ENCODE measurements at places on chromosomes 2 and 18. TPM values are rescaled to one million over a fixed set of nuclear protein-coding genes. Genes with fewer than 3 reads are reported as not detected.

DNA sequence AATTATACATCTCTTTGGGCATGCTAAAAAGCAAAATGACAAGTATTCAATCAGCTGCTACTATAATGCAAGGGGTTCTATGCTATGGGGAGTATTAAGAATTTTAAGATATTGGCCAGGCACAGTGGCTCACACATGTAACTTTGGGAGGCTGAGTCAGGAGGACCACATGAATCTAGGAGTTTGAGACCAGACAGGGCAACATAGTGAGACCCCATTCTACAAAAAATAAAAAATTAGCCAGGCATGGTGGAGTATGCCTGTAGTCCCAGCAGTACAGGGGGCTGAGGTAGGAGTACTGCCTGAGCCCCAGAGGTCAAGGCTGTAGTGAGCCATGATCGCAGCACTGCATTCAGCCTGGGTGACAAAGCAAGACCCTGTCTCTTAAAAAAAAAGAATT, 5.5 kb upstream of the KIAA2012 start:
- no peak overlapping the region for H3K4me3 ChIP-seq
- H3K27ac ChIP-seq: no peak overlapping the region
- H3K36me3 ChIP-seq: no peaks in the 10 kb centered on the region
- DNase-seq: no peak

DNA sequence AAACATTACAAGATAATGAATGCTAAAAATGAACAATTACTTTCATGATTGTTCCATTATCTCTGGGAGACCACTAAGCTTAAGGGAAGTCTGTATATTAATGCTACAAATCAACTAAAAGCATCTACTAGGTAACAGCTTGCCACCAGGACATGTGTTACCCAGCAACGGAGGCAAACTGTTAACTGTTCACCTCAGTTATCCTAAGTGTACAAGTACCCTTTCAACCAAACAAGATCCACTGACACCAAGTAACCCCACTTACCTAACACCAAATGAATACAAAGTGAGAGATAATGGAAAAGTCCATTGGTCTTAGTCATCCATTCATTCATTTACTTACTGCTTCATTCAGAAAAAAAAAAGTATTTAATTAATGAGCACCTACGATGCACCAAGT, 54.7 kb upstream of the KIDINS220 start:
- no peaks in the 10 kb centered on the region for H3K4me1 ChIP-seq
- no peaks in the 10 kb centered on the region for H3K27me3 ChIP-seq
- no peak for DNase-seq
- H3K36me3 ChIP-seq: no peaks in the 10 kb centered on the region
- H3K27ac ChIP-seq: no peak overlapping the region

DNA sequence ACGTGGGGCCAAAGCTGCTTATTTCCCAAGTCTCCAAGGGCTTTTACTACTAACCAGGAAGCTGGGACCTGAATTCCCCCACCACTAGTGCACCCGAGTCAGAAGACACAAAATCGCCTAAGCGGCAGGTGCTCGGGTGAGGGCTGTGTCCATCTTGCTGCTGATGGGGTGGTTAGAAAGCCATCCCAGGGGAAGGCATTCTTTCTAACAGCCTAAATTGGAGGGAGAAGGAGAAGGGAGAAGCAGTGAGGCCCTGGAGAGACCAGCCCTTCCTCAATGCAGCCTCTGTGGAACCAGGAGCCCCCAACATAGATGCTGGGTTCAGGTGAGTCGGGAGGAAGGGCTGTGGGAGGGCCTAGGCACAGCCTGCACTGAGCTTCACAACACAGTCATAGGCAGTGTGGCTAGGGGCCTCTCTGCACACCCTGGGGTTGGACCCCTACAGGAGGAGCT, 1.9 kb upstream of the PROM2 start:
- H3K27me3 ChIP-seq: no peaks in the 10 kb centered on the region
- DNase-seq: no peak
- H3K36me3 ChIP-seq: no peaks in the 10 kb centered on the region
- no peak overlapping the region for H3K27ac ChIP-seq
- no peaks in the 10 kb centered on the region for H3K4me1 ChIP-seq

DNA sequence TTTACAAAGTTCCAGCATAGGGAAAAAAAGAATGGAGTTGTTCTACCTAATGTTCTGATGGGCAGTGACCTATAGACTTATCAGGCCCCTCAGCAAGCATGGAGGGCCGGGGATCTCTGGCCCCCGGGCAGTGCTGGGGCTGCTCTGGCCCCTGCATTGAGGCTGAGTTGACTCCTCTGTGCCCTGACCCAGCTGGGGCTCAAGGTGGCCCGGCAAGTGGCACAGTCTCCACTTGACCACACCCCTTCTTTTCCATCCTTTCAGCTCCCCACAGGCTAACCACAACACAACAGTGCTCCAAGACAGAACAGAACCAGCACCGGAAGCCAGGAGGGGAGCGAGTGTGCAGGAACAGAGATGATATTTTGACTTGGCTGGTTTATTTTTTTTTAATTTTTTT, 19.9 kb downstream of the TOGARAM2 start:
- no peaks in the 10 kb centered on the region for H3K27me3 ChIP-seq
- no peaks in the 10 kb centered on the region for H3K36me3 ChIP-seq
- H3K27ac ChIP-seq: no peak overlapping the region
- no peak for DNase-seq

DNA sequence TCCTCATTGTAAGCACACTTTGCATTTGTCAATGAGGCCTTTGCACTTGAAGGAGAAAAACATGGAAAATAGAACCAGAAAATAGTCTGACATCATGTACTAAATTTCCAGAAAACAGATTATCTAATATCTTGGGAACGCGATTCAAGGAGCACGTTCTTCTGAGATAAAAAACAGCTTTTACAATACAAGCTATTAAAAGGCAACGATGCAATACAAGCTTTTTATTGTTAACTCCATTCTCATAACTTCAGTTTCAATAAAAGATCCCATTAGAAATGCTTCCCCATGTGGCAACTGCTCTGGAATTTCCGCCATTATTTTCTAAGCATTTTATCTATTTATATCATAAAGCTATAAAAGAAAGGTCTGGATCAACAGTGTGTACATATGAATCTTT, 40.3 kb downstream of the NRXN1 start:
- no peak for DNase-seq
- H3K4me3 ChIP-seq: no peak overlapping the region
- no peak overlapping the region for H3K27ac ChIP-seq
- no peaks in the 10 kb centered on the region for H3K4me1 ChIP-seq
- H3K27me3 ChIP-seq: no peaks in the 10 kb centered on the region
- no peaks in the 10 kb centered on the region for H3K36me3 ChIP-seq

DNA sequence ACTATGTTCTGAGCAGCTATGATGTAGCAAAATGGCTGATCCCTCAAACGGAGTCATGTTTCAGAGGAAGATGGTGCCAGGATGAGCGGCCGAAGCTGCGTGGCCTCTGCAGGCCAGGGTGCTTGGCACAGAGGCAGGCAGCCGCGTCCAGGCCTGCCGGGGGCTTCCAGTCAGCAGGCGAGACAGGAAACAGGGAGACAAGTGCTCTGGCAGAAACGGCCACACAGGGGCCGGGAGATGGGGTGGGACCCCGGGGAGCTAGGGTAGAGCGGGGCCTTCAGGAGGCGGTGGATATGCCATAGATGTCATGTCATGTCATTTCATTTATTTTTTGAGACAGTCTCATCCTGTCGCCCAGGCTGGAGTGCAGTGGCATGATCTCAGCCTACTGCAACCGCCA, 50.7 kb downstream of the EIPR1 start:
- H3K27ac ChIP-seq: no peak overlapping the region
- H3K4me3 ChIP-seq: no peak overlapping the region
- no peak for DNase-seq
- H3K4me1 ChIP-seq: no peaks in the 10 kb centered on the region
- peaks cover 4% of the 10 kb centered on the region for H3K36me3 ChIP-seq
- H3K27me3 ChIP-seq: no peaks in the 10 kb centered on the region

GRCh38 chr18:24795129-24795528, 334.7 kb downstream of the HRH4 start:
- no peak overlapping the region for H3K4me3 ChIP-seq
- DNase-seq: no peak
- no peaks in the 10 kb centered on the region for H3K27me3 ChIP-seq
- H3K4me1 ChIP-seq: no peaks in the 10 kb centered on the region
- H3K36me3 ChIP-seq: no peaks in the 10 kb centered on the region
- H3K27ac ChIP-seq: no peak overlapping the region

- H3K27me3 ChIP-seq: no peaks in the 10 kb centered on the region
- H3K36me3 ChIP-seq: no peaks in the 10 kb centered on the region
- H3K4me1 ChIP-seq: no peaks in the 10 kb centered on the region
- no peak overlapping the region for H3K27ac ChIP-seq
These were observed 44.5 kb downstream of the RPE start for GRCh38 chr2:210046851-210047500.

- no peaks in the 10 kb centered on the region for H3K4me1 ChIP-seq
- H3K27ac ChIP-seq: no peak overlapping the region
- no peaks in the 10 kb centered on the region for H3K36me3 ChIP-seq
- no peaks in the 10 kb centered on the region for H3K27me3 ChIP-seq
These were observed 408.0 kb upstream of the RGPD4 start for GRCh38 chr2:107418708-107419107.

GRCh38 chr2:6956566-6956965, 39.4 kb downstream of the RNF144A start:
- DNase-seq: no peak
- H3K4me1 ChIP-seq: no peaks in the 10 kb centered on the region
- H3K36me3 ChIP-seq: no peaks in the 10 kb centered on the region
- no peak overlapping the region for H3K27ac ChIP-seq
- H3K4me3 ChIP-seq: no peak overlapping the region

DNA sequence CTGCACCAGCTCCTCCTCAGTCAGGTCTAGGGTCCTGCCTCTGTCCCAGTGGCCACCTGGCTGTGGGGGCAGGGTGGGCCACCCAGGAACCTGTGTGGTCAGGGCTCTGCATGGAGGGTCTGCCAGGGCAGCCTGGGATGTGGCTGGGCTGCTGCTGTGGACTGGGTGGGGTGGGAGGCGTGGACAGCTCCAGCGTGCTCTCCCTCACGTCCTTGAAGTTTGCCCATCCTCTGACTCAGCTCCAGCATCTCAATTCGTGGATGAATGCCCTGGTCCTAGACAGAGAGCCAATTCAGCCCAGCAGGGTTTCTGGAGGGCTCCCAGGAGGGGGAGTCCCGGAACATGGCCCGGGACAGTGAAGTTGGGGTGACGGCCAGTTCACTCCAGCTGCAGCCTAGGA, 64.3 kb upstream of the EPAS1 start:
- peaks cover 21% of the 10 kb centered on the region for H3K4me1 ChIP-seq
- H3K4me3 ChIP-seq: no peak overlapping the region
- DNase-seq: no peak
- no peaks in the 10 kb centered on the region for H3K27me3 ChIP-seq
- H3K27ac ChIP-seq: no peak overlapping the region

- H3K4me3 ChIP-seq: no peak overlapping the region
- no peak for DNase-seq
- H3K27me3 ChIP-seq: no peaks in the 10 kb centered on the region
- no peaks in the 10 kb centered on the region for H3K36me3 ChIP-seq
- no peak overlapping the region for H3K27ac ChIP-seq
These were observed 205.7 kb downstream of the VAPA start for GRCh38 chr18:10119528-10119927.

DNA sequence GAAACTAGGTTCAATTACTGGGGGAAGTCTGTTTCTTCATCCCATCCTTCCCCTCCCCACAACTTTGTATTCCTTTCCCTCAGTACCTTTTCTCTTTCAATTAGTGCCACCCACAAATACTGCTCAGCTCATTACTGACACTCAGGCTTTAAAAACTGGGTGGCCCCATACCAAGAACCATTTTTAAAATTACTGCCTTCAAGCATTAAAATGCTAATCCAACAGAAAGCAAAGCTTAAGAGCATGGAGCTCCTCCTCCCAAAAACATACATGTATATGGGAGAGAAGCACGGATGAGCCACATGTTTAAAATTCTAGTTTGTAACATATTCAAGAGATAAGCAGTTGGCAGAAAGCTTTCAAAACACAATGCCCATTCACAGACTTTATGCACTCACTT, 44.0 kb downstream of the IRS1 start:
- H3K4me1 ChIP-seq: no peaks in the 10 kb centered on the region
- H3K36me3 ChIP-seq: no peaks in the 10 kb centered on the region
- no peak overlapping the region for H3K27ac ChIP-seq
- no peaks in the 10 kb centered on the region for H3K27me3 ChIP-seq

Gene ANKRD30B
- total RNA-seq: not detected

Gene FBXO36
- 0.55 TPM for total RNA-seq

Gene CWC22
- total RNA-seq: 31.1 TPM

Measured in CD4-positive, alpha-beta memory T cell (primary cell).